ENCODE measurements at places on chromosomes 6 and 20.

- no peak for DNase-seq
Observed at GRCh38 chr20:50052550-50053361, 60.2 kb downstream of the UBE2V1 start.

DNA sequence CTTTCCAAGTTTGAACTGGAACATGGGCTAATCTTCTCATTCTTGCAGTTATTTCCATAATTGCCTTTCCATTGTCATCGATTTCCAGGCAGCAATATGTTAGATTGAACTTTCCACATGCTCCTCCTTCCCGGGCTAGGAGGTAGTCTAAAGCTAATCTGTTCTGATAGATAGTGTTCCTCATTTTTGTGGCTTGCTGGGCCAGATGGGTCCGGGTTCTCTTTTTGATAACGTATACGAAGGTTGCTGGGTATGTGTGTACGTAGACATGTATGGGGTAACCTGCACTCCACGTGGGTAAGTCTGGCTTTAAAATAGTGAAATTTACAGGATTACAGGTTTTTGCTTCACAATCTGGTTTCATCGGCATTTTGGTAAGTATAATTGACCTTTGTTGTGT, 14.0 kb upstream of the GMPR start:
- no peak for DNase-seq

- no peak for DNase-seq
Observed at GRCh38 chr6:132188556-132189264, 212.6 kb downstream of the MOXD1 start.

DNA sequence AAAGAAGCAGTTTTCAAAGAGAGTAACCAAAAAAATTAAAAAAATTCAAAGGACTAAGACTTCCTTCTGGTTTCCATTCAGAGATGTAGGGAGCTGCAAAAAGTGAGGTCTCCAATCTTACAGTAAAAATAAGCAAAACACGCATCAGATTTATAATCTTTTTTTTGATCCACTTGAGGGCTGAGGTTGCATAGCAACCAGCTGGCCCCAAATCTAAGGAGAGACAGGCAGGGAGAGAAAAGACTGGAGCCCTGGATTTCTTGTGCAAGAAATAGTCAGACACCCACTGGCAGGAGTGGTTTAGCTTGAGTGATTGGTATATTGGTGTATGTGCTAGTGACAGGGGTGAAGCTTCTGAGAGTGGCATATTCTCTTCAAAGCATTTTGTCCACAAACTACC, 135.9 kb upstream of the FUT9 start:
- DNase-seq: no peak

GRCh38 chr6:43582911-43583310, 6.9 kb downstream of the POLH start:
- DNase-seq: no peak

GRCh38 chr6:52620906-52621190, 44.0 kb upstream of the TRAM2 start:
- no peak for DNase-seq

DNA sequence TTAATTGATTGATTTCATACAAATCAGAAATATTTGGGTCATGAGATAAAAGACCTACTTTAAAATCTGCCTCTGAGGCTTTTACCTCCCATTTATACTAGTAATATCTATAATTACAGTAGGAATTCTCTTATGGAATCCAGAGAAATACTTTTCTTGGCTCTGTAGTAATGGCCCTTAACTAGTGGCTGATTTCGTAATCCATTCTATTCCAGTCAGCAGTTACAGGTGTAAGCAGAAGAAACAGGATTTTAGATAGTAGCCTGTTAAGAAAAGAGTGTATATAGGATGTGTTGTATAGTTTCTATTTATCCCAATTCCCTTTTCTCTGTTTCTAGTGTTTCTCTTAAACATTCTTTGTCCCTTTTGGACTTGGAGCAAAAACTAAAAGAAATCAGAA, 21.2 kb downstream of the PEX3 start:
- DNase-seq: no peak

- DNase-seq: no peak
Observed at GRCh38 chr6:147421903-147422302, 86.6 kb upstream of the SAMD5 start.

GRCh38 chr6:79436241-79436640, 101.0 kb downstream of the LCA5 start:
- no peak for DNase-seq

DNA sequence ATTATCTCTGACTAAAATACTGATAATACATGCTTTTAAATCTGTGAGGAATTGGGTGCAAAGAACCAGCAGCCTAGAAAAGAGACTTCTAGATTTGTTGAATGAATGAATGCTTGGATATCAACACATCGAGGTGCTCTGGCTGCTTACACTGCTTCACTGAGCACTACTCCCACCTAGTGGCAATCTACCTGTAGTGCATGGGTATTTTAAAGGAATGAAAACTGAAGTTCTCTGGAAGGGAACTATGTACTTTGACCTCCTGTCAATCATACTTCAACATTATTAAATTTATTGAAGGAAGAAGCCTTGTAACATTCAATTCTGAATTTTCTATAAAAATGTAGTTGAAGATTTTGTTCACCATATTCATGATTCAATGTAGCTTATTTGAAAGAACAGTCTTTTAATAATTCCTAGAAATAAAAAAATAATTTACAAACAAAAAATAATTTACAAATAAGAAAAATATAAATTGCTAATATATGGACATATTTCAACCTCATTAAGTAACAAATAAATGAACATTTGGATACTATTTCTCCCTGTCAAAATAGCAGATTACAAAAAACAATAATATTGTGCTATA, 111.2 kb upstream of the MMS22L start:
- peak; percentile 4 for DNase-seq

GRCh38 chr20:43318755-43319297, 129.1 kb upstream of the PTPRT start:
- DNase-seq: no peak

DNA sequence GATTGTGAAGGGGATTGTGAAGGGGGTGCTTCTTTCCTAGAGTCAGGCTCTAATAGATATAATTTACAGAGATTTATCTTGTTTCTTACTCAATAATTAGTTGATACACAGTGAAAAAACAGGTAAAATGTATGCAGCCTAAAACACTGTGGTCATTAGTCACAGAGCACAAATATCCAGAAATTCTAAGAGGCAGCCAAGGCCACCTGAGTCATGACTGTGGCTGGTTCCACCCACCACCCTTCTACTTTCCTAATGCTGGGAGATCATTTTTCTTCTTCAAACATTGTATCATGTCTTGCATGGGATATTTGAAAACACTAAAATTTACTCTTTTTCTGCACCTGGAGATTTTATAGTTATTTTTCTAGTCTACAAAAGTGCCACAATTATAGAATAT, 181.6 kb downstream of the OTOR start:
- DNase-seq: no peak

DNA sequence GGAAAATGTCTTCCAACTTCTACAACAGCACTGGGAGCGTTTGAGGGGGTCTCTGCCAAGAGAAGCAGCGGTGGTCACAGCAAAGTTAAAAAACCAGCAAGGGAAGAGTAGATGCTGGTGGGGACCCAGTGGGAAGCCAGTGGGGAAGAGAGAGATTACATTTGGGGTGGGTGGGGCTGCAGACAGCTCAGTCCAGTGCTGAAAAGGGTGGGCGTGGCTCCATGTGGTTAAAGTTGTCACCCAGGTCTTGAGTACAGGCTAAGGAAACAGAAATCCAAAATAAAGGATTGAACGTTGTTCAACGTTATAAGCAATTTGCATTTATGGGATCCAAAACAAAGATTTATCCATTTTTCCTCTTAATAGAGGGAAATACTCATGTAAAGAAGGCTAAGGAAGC, 106.3 kb upstream of the LY86 start:
- DNase-seq: no peak

DNA sequence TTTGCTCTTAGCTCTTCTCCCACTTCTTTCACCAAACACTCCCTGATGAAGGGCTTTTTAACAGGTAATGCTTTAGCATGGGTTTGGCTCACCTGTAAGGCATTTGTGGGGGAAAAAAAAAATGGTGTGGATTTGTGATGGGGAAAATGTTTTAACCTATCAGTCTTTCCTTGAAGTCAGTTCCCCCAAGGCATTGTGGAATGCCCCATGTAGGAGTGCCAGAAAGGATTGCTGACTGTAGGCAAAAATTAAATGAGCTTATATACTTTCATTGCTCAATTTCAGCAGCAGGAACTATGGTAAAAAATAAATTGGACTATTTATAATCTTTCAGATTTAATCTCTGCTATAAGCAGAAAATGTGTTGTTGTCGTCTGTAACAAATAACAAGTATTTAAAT, 10.6 kb upstream of the SASH1 start:
- DNase-seq: no peak

- no peak for DNase-seq
Observed at GRCh38 chr6:166490671-166491500, 95.6 kb downstream of the RAMACL start.

All from activated T-helper 1 cell treated with anti-CD3 and anti-CD28 coated beads, Interleukin-2, amount 50 U/mL, for 16 hours (primary cell).